WTC11 (cell line): ENCODE measurements at places on chromosomes 7 and 10.
A peak's percentile ranks its signal among the peaks of the same experiment; 100 is the strongest.

- no peak for DNase-seq
Measured at GRCh38 chr10:59536167-59537014, 173.3 kb downstream of the SLC16A9 start.

GRCh38 chr7:38229884-38230642 is 43.4 kb downstream of the TARP start:
- no peak for DNase-seq

- DNase-seq: no peak
Measured at GRCh38 chr7:155372782-155373358, 75.2 kb downstream of the INSIG1 start.

DNA sequence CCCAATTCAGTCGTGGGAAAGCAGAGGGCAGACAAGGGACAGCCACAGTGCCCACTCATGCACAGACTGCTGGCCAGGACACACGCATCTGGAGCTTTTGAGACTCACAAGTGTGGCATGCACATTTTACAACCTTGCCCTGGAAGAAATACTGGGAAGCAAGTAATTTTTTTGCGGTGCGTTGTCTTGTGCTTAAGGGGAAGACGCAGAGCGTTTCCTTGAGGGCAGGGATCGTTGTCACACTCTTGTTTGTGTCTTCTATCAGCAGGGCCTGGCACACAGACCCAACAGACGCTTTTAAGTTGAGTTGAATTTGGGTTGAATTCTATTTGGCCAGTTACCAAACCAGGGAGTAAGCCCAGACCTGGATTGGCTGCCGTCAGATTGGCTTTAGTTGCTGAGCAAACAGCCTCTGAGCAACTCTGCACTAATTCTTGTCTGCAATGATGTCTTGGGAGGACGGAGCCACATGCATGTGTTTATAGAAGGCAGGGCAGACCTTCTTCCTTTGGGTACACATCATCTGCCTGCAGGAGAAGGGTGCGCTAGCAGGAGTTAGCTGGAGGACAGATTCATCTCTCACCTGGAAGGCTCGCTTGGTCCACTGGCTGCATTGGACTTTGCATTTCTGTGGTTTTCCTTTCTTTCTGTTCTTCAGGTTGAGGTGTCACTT is 38.4 kb downstream of the IL2RA start:
- DNase-seq: no peak

DNA sequence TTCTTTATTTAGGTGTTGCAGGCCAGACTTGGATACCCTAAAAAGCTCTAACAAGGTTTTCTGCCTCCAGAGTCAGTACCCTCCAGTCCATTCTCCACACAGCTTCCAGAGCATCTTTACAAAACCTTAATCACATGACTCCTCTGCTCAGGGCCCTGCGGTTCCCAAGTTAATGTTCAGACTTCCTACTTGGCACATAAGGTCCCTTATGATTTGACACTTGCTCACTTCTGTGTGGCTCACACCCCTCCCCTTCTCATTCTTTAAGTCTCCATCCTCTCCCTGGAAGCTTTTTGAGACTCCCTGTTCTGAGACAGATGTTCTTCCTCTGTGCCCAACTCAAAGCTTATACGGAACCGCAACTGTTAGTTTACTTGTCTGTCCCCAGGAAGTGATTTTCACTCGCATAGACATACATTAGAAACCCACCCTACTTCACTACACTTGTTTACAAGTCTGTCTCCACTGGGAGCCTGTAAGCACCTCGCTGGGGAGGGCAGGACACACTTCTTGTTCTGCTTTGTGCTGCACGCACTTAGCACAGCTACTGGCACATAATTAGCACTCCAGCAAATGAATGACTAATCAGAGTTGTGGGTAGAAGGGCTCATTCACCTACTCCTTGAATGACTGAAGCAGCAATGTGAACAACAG is 154.3 kb upstream of the LAMB4 start:
- no peak for DNase-seq

DNA sequence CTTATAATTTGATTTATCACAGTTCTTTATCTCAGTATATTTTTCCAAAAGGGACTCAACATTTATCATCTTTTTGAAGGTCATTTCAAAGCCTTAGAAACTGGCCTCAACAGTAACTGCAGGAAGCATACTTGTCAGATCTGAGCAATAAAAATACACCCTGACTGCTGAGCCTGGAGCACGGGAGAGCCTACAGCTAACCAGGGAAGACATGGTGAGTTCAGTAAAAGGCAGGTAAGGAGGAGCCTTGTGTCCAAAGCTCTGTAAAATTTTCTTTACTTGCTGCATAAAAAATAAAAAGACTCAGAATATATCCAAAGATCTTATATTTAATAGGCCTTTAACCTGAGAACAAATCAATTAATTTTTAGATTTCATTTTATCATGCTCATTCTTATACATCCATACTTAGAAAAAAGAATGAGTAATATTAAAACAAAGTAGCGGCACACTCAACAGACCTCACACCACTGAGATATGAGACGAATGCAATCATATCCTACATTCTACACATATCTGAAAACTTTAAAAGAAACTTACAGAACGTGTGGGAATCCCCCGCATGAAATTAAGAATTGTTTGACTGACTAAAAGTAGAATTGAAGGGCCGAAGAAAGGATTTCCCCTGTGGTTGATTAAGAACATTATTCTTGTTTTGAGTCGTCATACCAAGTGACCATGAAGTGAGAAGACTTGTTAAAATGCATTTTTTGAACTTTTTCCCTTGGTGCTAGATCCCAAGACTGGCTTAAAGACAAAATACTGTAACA is 296.4 kb upstream of the MKLN1 start:
- no peak for DNase-seq

- no peak for DNase-seq
Measured at GRCh38 chr7:101739775-101740398, 77.5 kb upstream of the CUX1 start.

DNA sequence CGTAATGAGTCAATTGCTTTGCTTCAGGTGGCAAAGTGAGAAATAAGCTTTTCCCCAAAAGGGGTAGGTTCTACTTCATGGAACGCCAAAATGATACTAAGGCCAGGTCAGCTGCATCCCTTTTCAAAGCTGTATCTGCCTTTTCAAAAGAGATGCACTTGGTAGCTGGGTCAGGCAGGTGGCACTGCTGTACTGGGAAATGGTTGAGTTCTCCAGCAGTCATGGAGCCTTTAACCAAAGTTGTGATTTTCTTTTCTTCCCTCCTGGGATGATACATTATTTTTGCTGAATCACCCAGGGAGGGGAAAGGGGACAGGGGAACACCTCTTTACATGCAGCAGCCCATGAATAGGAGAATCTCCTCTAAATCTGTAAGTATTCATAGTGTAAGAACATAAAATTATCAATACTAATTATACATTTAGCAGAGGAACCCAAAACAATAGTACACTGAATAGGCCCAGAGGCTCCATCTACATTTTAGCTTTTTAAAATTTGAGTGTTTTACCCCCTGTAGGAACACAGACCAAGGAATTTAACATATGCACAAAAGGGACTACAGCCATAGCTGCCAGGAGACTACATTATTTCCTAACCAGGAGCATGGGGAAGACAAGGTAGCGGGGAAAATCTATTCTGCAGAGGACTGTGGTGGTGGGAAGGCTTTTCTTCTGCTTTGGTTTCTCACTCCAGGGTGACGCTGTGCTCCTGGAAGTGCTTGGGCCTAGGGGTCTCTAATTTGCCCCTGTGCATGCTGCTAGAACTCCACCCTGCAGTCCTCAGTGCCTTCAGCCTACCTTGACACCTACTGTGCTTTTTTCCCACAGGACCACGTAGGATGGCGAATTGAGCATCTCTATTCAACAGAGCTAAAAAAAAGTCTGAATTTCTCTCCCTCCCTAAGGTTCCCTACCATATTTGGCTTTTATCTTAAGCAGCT is 6.4 kb upstream of the GPR22 start:
- peak; percentile 52 for DNase-seq

DNA sequence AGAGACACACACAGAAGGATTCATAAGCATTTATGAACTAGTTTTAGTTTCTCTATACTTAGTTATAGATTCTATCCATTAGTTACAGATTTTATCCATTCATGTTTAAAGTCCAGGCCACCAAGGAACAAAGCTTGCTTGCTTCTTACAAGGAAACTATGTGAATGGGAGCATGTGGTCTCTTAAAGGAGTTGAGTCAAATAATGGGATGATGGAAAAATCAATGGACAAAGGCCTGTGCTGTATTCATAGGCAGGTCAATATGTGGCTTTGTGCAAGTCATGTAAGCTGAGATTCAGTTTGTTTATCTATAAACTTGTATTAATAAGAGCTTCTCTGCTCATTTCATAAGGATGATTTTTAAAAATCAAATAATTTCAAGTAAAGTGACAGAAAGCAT is 172.8 kb upstream of the CDK1 start:
- DNase-seq: no peak

DNA sequence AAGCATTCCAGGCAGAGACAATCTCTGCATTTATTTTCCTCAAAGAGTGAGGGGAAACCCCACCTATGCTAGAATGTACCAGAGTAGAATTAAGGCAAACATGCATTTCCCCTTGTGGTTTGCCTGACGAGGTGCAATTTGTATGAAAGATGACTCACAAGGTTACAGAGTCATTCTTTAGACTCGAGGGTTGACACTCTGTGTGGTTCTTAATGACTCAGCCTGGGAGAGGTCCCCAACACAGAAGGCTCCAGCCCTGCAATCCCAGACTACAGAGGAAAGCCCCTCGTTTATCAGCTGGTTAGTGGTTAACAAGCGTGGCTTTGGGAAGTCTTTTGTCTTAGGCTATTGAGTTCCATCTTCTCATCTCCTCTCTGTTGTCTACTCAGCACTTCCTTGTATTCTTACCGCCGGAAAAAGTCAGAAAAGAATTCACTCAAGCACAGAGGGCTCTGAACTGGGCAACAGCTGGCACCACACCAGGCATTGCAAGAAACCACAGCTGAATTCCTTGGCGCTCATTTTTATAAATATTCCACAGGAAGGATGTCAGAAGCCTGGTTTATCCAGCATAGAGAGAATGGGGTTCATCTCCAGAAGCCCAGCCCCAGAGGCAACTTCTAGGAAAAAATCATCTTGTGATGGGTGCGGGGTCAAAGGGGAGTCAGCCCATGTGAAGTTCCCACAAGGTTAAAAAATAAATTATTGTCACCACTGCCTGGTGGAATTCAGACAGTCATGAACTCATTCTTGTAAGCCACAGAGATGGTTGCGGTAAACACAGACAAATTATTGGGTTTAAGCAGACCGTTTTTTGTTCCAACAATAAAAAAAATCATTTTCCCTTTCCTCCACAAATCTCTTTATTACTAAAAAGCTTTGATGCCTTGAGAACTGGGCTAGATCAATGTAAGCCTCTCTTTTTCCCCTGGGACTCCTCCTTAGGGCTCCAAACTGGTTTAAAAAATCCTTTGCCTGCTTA is 24.5 kb upstream of the SVIL start:
- no peak for DNase-seq

DNA sequence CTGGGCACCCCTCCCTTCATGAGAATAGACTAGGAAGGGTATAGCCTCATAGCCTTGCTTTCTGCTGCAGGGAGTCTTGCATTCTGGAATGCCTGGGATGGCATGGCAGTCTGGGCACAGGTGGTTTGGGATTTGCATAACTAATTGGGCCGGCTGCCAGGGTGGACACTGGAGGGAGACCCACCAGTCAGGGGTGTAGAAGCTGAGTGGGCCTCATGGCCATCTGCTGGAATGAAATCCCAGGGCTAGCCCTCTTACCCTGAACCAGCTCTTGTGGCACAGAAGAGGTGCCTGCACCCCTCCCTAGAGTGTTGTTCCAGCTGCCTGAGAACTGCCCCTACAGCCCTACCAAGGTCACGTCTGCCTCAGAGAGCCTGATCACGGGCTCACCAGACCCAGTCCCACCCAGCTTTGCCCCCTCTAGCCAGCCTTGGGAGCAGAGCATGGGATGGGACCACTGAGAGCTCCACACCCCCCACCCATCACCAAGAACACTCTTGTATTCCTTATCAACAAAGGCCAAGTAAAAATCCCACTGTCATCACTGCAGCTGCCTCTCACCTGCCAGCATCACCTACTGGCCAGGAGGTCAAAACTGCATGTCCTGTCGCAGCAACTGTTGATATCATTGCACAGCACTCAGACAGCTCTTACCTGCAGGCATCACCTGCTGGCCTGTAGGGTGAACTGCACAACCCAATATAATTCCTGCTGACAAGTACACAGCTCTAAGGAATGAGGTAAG is 148.9 kb downstream of the ZEB1 start:
- DNase-seq: peak; percentile 61
